ENCODE measurements at places on chromosomes 11 and 22.

DNA sequence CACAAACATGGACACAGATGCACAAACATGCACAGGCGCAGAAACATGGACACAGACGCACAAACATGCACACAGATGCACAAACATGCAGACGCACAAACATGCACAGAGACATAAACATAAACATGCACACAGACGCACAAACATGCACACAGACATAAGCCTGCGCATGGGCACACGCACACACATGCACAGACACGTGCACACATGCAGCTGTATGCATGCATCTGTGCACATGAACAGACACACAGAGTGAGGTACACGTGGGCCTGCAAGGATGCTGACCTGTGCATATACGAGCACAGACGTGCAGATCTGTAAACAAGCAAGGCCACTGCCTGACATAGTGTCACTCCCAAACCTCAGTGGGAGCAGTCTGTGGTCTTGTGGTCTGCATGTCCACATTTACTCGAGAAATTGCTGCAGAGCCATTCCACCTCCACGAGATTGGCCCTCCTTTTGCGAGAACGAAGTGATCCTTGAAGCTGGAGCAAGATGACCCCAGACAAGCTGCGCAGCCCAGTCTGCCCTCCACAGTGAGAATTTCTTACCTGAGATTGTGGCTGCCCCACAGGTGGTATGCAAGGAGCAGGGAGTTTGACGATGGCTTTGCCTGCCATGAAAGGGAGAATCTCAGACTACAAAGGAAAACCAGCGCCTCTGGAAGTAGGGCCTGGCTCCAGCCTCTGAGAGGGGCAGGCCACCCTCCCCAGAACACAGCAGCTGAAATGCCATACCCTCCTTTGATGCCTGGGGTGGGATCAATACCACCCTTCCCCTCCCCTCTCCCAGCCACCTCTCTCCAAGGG is 299.9 kb downstream of the BRD1 start:
- no peak for DNase-seq

GRCh38 chr11:108364159-108364558 is 103.2 kb downstream of the C11orf65 start:
- DNase-seq = peak; percentile 37

GRCh38 chr11:36492724-36493304 is 17.3 kb downstream of the TRAF6 start:
- DNase-seq = peak; percentile 54

DNA sequence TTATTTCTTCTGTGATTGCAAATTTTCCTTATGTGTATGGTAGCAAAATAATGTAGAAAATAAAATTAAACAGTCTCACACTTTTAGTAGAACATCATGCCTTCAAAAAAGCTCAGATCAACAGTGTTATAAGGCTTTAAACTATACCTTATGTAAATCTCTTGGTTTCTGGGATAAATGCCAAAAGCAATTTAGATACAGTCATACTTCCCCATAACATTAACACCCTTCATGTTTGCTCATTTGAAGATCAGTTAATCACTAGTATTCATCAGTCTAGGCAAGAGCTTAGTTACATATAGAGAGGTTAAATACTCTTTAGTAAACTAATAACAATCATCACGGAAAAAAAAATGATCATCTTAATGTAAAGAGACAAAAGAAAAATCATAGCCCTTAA is 421.8 kb upstream of the ANO3 start:
- DNase-seq = no peak

GRCh38 chr11:71245601-71246391 is 6.6 kb downstream of the SHANK2 start:
- DNase-seq = no peak

GRCh38 chr11:115201111-115201792 is 303.0 kb downstream of the CADM1 start:
- peak; percentile 97 for DNase-seq

- DNase-seq = no peak
These were observed 516.9 kb downstream of the TBC1D22A start for GRCh38 chr22:47279337-47279736.

DNA sequence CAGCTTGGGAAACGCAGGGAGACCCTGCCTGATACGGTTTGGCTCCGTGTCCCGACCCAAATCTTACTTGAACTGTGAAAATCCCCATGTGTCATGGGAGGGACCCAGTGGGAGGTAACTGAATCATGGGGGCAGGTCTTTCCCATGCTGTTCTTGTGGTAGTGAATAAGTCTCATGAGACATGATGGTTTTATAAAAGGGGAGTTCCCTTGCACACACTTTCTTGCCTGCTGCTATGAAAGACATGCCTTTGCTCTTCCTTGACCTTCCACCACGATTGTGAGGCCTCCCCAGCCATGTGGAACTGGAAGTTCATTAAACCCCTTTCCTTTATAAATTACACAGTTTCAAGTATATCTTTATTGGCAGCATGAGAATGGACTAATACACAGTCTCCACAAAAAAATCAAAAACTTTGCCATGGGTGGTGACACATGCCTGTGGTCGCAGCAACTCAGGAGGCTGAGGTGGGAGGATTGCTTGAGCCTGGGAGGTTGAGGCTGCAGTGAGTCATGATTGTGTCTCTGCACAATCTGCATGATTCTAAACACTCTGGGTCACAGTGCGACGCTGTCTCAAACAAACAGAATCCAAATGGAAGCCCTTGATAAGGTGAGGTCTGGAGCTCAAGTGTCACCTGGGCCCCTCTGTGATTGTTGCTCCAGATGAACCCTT is 34.9 kb downstream of the SYN3 start:
- DNase-seq = no peak

DNA sequence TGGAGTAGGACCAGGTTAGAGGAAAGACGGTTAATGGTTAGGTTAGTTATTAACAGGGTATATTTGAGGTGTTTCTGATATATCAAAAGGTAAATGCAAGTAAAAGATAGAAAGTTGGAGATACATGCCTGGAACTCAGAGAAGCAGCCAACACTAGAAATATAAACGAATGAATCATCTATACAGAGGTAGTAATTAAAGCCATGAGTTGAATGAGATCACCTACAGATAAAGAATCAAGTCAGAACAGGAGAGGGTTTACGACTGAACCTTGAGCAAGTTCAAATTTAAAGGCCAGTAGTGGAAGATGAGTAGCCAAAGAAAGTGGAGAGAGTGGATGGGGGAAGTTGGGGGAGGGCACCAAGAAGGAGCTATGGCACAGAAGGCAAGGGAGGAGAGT is 73.9 kb downstream of the SPON1 start:
- DNase-seq = no peak

GRCh38 chr11:68425866-68426380 is 34.6 kb upstream of the PPP6R3 start:
- DNase-seq = no peak

DNA sequence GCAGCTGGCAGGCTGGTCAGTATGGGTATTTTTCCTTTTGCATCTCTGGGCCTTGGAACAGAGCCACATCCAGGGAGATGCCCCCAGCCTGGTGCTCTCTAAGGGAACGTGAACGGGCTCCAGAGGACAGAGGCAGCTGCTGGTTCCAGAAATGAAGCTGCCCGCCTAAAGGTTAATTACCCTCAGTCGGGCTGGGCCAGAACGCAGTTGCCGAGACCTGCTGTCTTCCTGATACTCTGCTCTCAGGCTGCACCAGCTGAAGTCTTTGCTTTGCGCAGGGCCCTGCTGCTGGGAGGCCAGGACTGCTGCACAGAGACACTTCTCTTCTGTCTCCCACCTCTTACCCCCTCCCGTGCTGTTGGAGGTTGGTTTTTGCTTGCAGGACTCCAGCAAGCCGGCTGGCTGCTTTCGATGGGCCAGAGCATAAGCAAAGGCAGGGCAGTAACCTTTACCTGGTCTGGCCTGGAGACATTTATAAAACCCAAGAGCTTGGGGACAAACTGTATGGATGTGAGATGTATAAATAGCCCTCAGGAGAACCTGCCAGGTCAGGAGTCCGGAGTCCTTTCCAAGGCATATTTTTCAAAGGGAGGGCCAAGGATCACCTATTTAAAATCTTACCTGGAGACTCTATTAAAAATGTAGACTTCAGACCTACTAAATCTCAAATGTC is 197.1 kb downstream of the GRIK4 start:
- no peak for DNase-seq

DNA sequence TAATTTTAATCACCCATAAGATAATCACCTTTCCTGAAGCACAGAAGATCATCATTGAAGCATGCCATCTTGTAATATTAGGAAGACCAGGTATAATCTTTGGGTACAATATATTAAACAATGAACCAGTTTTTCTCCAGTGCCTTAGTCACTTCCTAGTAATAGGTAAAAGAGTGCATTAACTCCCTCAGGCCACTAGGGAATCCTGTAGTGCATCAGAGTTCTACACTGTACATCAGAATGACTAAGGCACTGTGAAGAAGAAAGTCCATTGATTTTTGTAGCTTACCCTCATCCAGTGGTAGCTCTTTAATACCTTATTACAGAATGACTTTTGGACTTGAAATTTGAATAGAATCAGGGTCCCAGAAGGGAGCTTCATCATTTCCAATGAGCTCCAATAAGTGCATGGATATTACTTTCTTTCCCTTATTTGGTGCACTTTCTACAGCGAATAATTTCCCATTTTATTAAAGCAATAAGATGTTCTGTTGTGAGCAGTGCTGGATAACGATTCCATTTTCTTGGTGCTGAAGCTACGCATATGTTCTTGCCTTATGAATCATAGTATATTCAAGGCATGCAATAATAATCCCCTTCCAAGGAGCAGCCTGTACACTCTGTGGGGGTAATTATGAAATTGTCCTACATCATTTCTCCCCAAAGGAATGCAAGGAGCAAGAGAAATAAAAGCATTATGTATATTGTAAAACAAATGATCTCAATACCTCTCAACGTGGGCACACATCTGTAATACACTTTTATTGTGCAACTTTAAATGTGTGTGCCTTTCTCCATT is 4.7 kb downstream of the C11orf87 start:
- DNase-seq = peak; percentile 56

- peak; percentile 6 for DNase-seq
These were observed 27.2 kb upstream of the RASSF10 start for GRCh38 chr11:12981676-12982522.

DNA sequence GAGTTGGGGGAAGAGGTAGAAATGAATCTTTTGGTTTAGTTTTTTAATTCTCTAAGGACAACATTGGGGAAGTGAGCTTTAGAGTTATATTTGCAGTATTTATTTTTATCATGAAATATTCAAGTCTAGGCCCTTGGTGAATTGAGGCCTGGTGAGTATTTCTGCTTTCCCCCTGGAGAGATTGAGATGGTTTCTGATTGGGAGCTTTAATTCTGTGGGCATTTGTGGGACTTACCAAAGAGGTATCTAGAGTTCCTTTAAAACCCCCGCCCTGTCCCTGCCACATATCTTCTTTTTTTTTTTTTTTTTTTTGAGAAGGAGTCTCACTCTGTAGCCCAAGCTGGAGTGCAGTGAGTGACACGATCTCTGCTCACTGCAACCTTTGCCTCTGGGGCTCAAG is 9.6 kb downstream of the ACO2 start:
- DNase-seq = no peak

- DNase-seq = no peak
These were observed 125.6 kb upstream of the SORL1-AS1 start for GRCh38 chr11:121578251-121578976.

DNA sequence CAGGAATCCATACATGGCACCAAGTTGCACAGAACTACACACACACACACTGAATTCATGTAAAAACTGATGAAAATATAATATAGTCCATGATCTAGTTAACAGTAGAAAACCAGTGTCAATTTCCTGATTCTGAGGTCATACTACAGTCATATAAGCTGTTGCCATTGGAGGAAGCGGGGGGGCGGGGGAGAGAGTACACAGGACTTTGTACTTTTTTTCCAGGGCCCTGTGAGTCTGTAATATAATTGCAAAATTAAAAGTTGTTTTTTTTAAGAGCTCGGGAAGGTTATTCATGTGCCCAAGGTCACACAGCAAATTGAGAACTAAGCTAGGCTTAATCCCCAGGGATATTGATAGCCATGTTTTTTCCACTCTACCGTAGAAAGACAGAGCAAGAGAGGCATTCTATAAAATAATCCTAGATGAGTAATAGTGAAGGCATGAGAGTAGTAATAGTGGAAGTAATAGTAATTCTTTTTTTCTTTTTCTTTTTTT is 312.3 kb downstream of the MN1 start:
- DNase-seq = peak; percentile 89

- no peak for DNase-seq
These were observed 23.5 kb downstream of the TESMIN start for GRCh38 chr11:68727783-68728182.

- DNase-seq = peak; percentile 54
These were observed 5.2 kb downstream of the MAML2 start for GRCh38 chr11:96337541-96338431.

DNA sequence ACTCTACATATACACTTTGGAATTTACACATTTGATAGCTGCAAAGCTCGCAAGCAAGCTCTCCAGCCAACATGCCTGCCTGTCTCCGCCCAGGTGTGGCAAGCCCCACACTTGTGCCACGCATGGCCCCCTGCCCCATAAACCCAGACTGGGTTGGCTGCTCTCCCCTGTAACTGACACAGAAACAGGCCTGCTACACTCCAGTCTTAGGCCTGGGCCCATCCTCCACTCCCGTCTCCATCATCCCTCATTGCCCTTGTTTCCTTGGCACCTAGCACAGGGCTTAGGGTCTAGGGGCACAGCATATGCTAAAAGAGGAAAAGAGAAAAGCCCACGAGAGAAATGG is 41.4 kb downstream of the PACSIN2 start:
- no peak for DNase-seq

- DNase-seq = peak; percentile 100
These were observed 32.7 kb downstream of the P4HA3 start for GRCh38 chr11:74278721-74279161.

DNA sequence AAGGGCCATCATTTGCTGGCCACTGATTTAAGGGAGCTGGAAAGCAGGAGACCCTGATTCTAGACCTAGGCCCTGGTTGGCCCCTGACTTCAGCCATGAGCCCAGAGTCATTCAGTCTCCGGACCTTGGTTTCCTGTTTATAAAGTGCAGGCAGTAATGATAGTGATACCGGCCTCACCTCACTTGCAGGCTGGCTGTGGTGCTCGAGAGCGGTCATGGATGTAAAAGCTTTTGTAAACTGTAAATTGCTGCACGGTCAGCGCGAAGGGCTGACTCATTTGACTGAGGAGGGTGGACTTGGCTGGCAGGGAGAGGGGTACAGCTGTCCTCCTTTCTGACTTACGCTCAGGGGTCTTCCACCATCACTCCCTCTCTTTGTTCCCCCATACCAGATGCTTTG is 37.4 kb downstream of the FBLN1 start:
- DNase-seq = no peak

- DNase-seq = peak; percentile 66
These were observed 104.7 kb upstream of the BID start for GRCh38 chr22:17878941-17879340.

- DNase-seq = no peak
These were observed 31.6 kb upstream of the PRR5 start for GRCh38 chr22:44670220-44670988.

- no peak for DNase-seq
These were observed 57.7 kb downstream of the DGCR2 start for GRCh38 chr22:19064354-19065054.

DNA sequence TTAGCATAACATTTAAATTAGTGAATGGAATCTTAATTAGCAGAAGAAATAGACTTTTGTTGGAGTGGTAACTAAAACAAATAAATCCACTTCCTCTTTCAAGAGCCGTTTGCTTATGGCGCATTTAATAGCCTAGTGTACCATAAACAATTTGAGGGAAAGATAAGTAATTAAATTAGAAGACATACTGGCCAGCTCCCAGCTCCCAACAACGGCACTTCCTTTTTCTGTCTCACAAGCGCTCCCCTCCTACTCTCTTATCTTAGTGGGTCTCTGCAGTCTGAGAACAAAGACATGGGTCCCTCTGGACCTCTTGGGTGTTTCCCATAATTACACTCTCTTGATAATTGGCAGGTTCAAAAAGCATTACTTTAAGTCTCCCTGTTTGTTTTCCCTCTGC is 146.0 kb downstream of the OPCML start:
- DNase-seq = no peak

- DNase-seq = peak; percentile 86
These were observed 403 bp upstream of the SBF2 start for GRCh38 chr11:10294290-10294953.

All from fibroblast of skin of scalp (primary cell).